Activated T-cell treated with anti-CD3 and anti-CD28 coated beads, Interleukin-2, amount 50 U/mL, for 72 hours (primary cell): ENCODE measurements at places on chromosomes 2 and 18. TPM values are rescaled to one million over a fixed set of nuclear protein-coding genes. Genes with fewer than 3 reads are reported as not detected.

FMNL2 gene
- total RNA-seq, result 3.5 TPM

SERPINB3 gene
- not detected for total RNA-seq

UNC80 gene
- not detected for total RNA-seq

OTOS gene
- total RNA-seq, result not detected

FHOD3 gene
- not detected for total RNA-seq

GRCh38 chr2:186717320-186718007 is 23.6 kb downstream of the FAM171B start:
- DNase-seq, result no peak

GRCh38 chr2:177796654-177797415 is 275.7 kb downstream of the PDE11A start:
- DNase-seq, result no peak

- DNase-seq, result no peak
These were observed 18.7 kb upstream of the IMPA2 start for GRCh38 chr18:11962597-11962996.

- DNase-seq, result peak; percentile 57
These were observed 1.4 kb downstream of the B3GNT2 start for GRCh38 chr2:62197011-62197924.

DNA sequence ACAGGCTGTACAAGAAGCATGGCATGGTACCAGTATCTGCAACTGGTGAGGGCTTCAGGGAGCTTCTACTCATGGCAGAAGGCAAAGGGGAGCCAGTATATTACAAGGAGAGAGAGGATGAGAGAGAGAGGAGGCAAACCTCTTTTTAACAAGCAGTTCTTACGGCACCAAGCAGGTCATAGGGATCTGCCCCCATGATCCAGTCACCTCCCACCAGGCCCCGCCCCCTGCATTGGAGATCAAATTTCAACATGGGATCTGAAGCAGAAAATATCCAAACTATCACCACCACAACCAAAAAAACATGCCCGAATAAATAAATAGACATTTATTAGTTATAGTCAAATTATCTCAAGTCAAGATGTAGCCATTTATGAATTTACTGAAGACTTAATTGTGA is 14.5 kb upstream of the SLC35F5 start:
- no peak for DNase-seq

DNA sequence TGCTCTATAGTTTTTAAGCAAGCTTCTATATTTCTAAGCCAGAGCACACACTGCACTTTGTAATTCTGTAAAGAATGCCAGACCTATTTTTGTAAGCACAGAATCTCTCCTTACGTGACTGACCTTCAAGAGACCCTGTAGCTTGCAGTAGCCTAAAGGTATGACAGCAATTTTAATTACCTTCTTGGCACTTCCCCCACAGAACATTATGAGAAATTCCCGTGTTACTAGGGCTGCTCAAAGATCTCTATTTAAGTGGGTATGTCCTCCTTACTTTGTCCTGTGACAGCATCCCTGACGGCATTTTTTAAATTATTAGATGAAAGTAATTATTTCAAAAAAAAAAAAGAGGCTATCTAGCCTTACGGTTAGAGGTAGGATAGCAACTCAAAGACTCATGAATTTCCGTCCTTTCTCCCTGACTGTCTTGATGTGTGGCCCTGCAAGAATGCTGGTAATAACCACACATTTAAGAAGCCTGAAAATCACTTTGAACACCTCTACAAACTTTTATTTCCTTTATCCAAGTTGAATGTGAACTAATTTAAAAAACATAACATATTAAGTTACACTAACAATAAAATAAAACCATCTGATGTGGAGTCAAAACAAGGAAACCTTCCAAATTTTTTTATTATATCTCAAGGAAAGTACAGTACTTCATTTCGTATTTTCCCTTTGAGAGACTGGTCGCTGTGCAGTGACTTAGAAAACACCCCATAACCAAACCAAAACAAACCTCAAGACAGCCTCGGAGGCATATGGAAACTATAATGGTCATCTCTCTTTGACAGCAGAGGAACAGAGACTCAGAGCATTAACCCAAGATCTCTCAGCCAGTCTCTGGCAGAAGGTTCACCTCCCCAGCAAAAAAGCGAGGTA is 54.9 kb downstream of the THUMPD2 start:
- DNase-seq, result no peak

GRCh38 chr18:5239447-5239846 is 42.4 kb upstream of the AKAIN1 start:
- DNase-seq, result no peak

GRCh38 chr2:213175673-213176247 is 24.3 kb upstream of the IKZF2 start:
- DNase-seq, result no peak
